NCI-H2171 treated with DMSO at 0.1 percent for 48 hours (cell line): ENCODE measurements at places on chromosomes 1 and 21.

DNA sequence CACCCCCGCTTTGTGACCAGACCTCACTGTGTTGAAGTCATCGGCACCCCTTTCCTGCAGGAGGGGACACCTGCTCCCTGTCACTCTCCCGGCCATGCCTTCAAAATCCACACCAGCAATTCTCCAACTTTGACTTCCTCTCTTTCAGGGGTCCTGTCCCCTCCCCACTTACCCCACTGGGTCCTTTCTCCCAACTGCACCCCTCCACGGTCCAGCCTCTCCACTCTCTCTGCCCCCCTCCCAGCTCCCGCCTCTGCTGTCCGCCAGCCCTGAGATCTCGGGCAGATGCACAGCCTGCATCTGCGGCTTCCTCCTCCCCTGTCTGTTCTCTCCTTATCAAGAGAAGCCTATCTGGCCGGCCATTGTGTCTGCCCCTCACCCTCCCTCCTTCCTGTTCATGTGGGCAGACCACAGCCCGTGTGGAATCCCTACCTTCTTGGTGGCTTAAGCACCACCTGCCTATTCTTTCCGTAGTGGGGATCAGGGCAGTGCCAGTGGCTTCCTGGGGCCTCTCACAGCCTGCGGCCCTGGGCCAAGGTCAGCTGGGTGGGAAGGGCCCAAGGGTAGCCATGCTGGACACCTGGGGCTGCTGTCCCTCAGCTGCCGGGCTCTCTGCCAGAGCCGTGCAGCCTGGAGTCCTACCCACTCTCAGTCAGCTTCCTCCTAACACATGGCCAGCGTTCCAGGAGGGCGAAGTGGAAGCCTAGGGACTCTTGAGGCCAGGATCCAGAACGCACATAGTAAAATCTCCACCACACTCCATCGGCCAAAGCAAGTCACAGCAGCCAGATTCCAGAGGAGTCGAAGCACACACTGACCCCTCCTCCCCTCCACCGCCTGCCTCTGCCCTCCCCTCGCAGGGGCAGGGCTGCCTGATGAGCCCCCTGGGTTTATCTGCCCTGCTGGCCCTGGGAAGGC, 5.1 kb upstream of the HES4 start:
- DNase-seq, result no peak

- DNase-seq, result no peak
Measured at GRCh38 chr1:154416471-154417337, 11.6 kb downstream of the IL6R start.

DNA sequence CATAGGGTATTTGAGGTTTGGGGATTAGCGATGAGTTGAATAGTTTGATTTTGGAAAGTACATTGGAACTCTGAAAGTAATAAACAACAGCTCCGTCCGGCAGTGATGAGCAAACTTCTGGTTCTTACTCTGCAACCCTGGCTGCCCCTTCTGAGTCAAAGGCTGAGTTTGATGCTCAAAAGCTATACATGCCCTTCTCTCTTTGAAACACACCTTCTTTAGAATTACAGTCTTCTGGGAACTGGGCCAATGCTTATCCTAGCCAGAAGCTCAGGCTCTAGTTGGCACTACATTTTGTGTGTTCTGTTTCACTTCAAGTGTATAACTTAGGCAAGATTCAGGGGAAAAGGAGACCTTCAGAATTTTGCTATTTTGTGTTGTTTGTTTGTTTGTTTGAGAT, 9.3 kb downstream of the AHCYL1 start:
- peak; percentile 21 for DNase-seq

GRCh38 chr21:15199414-15200383, 134.9 kb upstream of the NRIP1 start:
- DNase-seq, result no peak

GRCh38 chr21:43333298-43334062, 93.5 kb downstream of the SIK1 start:
- no peak for DNase-seq
